ENCODE measurements at places on chromosomes 16 and 17.

- no peak for DNase-seq
These were observed 581.5 kb upstream of the RBFOX1 start for GRCh38 chr16:6751191-6751590.

DNA sequence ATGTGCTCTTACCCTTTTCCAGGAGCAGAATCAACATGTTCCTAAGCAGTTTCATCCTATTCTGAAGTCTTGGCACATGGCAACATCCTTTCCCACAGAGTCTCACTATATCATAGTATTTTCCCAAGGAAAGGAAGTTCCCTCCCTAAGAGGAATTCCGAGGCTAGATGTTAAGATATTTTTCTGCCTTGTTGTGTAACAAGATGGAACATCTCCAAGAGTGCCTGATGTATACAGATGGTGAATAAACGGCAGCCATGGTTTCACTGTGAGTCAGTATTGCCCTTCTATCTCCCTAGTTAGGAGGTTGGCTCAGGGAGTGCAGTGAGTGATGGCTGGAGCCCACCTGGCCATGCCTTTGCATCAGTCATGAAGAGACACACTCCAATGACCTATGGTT lies 48.2 kb downstream of the SPACA3 start:
- no peak for DNase-seq

GRCh38 chr16:63461248-63461841 lies 1425.1 kb upstream of the CDH8 start:
- no peak for DNase-seq

GRCh38 chr17:19619705-19620325 lies 28.7 kb upstream of the ALDH3A2 start:
- DNase-seq: no peak

- no peak for DNase-seq
These were observed 10.0 kb downstream of the DECR2 start for GRCh38 chr16:411576-412265.

- no peak for DNase-seq
These were observed 240.0 kb upstream of the IRX5 start for GRCh38 chr16:54690710-54691109.

- no peak for DNase-seq
These were observed 270.6 kb upstream of the TNRC6C start for GRCh38 chr17:77687921-77688320.

DNA sequence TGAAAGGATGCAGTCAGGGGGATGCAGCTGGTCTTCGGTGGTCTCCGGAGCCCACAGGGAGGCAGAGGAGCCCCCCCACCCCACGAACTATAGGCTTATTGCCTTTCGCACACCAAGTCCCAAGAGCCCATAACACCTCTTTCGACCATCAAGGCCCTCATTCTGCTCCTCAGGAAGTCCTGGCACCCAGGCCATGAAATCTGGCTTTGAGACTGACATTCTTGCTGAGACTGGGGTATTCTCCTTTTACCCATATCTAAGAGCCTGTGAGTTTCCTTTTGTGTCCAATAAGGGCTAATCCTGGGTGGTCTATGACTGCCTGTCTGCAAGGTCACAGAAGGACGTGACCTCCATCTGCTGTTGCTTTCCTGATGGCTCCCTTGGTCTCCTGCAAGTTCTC lies 6.4 kb upstream of the ARL4D start:
- DNase-seq: no peak

DNA sequence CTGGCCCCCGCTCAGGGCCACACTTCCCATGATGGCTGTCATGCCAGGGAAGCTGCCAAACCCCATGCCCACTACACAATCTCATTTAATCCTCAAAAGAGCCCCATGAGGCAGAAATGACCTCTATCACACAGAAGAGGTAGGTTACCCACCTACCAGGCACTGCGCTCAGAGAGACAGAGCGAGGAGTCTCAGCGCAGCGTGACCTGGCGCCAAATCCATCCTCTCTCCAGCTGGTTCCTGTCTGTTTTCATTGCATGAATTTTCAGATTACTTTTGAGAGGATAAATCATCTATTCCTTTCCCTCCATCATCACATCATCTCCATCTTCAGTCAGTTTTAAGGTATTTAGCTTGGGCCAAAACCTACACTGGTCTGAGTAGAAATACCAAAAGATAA lies 101.5 kb upstream of the DNAH17 start:
- DNase-seq: no peak

DNA sequence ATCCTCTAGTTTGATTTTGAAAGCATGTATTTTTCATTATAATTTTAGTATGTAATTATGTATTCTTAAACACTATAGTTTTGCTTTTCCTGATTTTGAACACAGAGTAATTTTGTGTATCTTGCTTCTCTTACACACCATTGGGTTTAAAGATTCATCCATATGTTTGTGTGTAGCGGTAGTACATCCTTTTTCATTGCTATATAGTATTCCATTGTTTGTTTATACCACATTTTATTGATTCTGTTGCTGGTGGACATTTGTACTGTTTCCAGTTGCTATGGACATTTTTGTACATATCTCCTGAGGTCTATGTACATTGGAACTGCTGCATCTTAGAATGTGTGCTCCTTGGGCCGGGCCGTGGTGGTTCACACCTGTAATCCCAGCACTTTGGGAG lies 20.5 kb upstream of the LASP1NB start:
- DNase-seq: no peak

- DNase-seq: no peak
These were observed 24.7 kb downstream of the NSMCE1 start for GRCh38 chr16:27243725-27244362.

All from stimulated activated CD8-positive, alpha-beta memory T cell treated with anti-CD3 and anti-CD28 coated beads, Interleukin-7, amount 100 ng/mL, for 1 hour (primary cell).